ENCODE measurements at places on chromosomes 7 and 10.

GRCh38 chr7:107982918-107983389 lies 20.0 kb downstream of the LAMB1 start:
- no peak for DNase-seq

DNA sequence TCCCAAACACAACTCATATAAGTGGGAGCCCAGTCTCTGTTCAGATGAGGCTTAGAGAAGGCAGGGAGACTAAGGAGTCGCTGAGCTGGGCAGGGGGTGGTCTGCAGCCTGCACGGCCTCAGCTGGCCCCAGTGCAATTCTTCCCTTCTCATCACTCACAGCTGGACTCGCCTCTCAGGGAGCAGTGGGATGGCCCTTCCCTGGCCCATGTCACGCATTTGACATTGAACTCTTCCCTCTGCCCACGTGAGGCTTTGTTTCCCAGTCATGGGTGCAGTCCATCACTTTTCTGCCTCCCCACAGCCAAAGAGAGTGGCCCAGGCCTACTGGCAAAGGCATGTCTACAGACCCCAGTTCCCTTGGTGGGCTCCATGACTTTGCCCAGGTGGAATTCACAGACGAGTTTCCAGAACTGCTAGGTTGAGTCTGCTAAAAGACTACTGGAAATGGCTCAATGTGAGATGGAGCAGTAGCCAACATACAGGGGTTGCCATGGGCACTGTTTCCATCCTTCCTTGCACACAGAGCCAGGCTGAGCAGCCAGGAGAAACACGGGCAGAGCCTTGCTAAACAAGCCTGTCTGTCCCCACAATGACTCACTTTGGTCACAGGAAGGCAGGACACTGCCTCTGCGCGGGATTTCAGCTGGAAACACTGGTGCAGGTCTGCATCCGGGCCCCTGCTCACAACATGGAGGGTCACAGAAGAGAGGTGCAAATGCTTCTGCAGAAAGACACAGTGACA lies 90.1 kb downstream of the OAT start:
- DNase-seq: no peak

GRCh38 chr7:159009951-159010350 lies 134.7 kb downstream of the VIPR2 start:
- no peak for DNase-seq

GRCh38 chr10:3813986-3814837 lies 29.2 kb upstream of the KLF6 start:
- no peak for DNase-seq

DNA sequence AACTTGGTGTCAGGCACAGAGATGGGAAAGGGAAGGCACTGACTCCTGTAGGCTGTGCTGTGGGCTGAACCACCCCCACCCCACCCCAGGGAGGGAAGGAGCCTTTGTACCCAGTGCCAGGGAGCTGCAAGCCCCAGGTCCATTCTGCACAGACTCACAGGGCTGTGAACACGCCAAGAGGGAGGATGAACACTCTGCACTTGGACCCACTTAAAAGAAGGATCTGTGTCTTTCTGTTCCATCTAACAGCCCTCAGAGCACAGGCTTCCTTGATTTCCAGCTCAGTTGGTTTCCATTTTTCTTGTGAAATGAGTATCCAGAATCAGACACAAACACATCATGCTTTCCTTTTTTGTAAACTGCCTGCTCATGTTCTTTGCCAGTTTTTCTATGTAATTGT lies 84.9 kb downstream of the GRB10 start:
- DNase-seq: no peak

- no peak for DNase-seq
Observed at GRCh38 chr7:139947021-139947420, 115.7 kb downstream of the PARP12 start.

- no peak for DNase-seq
Observed at GRCh38 chr7:119842337-119842736, 430.6 kb upstream of the KCND2 start.

- no peak for DNase-seq
Observed at GRCh38 chr7:100785878-100786277, 41.4 kb downstream of the EPHB4 start.

DNA sequence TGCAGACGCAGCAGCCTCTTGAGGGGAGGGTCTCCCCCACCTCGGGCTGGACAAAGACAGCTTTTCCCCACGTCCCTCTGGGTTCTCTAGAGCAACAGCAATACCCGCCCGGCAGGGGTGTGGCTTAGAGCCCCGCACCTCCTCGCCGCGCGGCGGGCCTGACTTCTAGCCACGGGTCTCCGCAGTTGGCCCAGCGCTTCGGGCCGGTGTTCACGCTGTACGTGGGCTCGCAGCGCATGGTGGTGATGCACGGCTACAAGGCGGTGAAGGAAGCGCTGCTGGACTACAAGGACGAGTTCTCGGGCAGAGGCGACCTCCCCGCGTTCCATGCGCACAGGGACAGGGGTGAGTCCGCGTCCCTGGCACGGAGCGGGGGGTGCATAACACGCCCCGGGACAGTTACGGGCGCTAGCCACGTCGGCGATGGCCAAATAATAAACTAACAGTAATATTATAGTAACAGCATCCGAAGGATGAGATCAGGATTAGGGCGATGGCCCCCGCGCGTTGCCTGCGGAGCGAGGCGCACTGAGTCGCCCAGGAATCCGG lies 1.2 kb downstream of the CYP2E1 start:
- DNase-seq: no peak

- DNase-seq: no peak
Observed at GRCh38 chr10:84900141-84900540, 571.8 kb downstream of the CCSER2 start.

GRCh38 chr10:94963901-94964300 lies 25.4 kb downstream of the CYP2C9 start:
- no peak for DNase-seq

DNA sequence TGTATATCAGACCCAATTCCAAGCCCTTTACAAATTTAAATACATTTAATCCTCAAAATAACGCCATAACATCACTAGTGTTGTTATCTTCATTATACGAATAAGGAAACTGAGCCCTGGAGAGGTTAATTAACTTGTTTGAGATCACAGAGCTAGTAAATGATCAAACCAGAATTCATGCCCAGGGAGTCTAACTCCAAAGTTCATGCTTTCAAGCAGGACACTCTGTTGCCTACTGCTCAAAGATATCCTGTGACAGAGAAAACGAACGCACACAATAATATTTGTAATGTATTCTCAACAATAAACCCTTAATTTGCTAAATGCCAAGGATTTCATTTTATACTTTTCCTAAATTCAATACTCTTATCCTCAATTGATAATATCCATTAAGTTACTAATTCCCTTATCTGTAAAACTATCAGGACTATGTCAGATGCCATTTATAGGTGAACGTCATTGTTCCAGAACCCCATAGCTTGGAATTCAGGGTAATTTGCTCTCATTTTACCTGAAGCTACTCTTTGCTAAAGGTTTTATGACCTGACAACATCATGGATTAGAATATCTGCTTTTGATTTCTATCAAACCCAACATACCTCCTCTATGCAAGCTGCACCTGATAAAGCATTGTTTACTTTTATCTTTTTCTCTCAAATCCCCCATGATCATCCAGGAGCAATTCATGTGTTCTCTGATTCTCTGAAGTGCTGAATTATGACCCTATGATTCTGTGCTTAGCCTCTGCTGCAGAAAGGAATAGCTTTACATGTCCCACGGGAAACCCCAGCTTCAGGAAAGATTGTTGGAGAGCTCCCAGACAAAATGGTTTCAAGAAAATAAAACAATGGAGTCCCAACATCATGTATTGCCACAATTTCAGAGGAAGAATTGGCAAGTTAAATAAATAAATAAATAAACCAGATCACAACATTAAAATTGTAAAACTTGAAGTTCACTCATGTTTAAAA lies 150.2 kb upstream of the CDK1 start:
- no peak for DNase-seq

DNA sequence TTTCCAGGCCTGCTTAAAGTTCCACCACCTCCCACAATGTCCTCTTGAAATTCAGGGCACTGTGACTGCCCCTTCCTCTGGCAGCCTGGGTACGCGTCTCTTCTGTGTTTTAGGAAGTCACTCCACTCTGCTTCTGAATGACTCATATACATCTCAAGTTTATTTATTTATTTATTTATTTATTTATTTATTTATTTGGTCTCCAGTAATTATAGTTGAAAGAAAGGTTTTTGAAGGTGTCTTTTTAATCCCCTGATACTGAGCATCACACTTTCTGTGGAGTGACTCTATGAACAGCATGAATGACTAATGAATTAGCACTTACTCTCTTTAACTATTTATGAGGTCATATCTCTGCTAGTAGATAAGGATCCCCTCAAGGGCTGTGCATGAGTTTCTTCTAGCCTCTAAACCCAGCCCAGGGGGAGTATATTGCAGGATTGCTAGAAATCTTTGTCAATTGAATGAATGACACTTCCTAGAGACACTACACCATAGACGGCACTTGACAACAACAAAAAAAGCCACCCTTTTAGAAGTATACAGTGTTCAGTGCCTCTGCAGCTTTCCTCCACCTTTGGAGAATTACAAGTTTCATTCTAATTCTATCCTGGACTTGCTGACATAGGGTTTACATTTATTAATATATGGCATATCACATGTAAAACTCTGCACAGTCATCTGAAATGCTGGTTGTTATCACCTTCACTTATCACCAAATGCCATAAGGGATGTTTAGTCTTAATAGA lies 2.1 kb downstream of the MACC1 start:
- no peak for DNase-seq

GRCh38 chr10:130012129-130012528 lies 48.1 kb upstream of the EBF3 start:
- DNase-seq: no peak

DNA sequence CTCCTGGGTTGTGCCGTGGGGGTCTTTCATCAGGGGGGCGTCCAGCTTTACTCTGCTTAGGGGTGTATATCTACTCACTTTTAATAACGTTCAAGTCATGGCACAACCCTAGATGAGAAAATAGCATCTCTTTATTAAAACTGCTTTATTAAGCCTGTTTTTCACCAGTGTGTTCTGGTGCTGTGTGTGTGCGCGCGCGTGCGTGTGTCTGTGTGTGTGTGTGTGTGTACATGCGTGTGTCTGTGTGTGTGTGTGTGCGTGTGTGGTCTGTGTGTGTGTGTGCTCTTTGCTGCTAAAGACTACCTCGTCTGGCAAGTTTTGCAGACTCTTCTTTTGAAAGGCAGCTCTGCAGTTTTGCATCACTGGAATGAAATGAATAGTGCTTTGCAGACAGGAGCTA lies 390.9 kb upstream of the MKI67 start:
- DNase-seq: no peak

GRCh38 chr10:47349941-47350371 lies 1.8 kb downstream of the RBP3 start:
- no peak for DNase-seq

- no peak for DNase-seq
Observed at GRCh38 chr10:77866598-77866997, 60.0 kb downstream of the DLG5 start.

GRCh38 chr10:131996466-131997365 lies 15.0 kb upstream of the BNIP3 start:
- DNase-seq: no peak

DNA sequence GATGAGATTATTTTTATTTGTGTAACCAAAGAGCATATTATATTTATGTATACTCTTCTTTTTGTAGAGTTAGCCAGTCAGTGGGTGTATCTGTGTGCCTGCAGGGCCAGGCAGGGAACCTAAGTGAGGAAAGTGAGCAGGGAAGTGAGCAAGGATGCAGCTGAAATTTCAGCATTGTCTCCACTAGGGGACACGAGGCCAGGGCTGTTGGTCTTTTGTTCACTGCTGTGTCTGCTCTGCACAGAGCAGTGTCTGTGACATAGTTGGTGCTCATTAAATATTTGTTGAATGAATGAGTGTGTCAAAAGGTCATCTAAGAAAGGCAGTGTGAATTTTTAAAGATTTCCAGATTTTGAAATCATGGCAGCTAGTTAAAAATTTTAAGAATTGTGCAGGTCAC lies 51.8 kb downstream of the SUGCT start:
- DNase-seq: no peak

GRCh38 chr10:63084690-63085382 lies 48.3 kb upstream of the NRBF2 start:
- DNase-seq: no peak

- DNase-seq: no peak
Observed at GRCh38 chr7:155590215-155591018, 44.1 kb upstream of the CNPY1 start.

DNA sequence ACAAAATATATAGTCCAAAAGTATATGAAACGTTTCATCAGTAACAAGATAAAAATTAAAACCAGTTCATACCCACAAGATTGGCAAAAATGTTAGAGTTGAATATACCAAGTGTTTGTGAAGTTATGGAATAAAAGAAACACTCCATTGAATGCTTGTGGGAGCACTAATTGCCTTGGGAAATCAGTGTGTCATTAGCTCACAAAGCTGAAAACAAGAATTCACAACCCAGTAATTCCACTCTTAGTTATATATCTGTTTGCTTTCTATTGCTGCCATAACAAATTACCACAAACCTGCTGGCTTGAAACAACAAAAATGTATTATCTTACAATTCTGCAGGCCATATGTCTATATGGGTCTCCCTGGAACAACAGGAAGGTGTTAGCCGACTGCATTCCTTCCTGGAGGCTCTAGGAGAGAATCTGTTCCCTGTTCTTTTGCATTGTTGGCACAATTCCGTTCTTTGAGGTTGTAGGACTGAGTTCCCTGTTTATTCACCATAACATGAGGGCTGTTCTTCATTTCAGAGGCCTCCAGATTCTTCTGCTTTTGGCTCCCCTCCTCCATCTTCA lies 45.7 kb downstream of the SEM1 start:
- no peak for DNase-seq

DNA sequence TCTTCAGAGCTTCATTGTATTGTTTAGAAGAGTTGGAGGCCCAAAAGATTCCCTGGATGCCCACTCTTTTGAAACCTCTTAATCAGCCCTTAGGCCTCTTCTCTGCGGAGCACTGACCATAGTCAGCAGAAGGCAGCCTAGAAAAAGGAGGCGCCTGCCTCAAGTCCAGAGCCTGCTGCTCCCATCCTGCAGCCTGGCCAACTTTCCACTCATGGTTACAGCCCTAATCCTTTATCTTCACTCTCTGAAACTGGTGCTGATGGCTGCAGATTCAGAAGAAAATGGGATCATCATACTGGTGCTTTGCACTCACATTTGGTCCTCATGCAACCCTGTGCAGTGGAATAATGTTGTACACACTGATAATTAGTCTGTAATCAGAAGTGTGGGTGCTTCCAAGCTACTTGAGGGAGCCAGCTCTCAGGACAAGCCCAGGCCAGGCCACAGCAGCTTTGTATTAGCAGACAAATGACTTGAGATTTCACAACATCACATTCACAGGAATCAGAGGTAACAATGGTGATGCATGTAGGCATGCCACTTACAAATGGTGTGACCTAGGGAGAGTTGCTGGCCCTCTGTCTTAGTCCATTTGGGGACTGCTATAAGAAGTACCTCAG lies 272.9 kb downstream of the GALNT17 start:
- DNase-seq: no peak

- DNase-seq: no peak
Observed at GRCh38 chr7:158291998-158292397, 295.6 kb downstream of the PTPRN2 start.

DNA sequence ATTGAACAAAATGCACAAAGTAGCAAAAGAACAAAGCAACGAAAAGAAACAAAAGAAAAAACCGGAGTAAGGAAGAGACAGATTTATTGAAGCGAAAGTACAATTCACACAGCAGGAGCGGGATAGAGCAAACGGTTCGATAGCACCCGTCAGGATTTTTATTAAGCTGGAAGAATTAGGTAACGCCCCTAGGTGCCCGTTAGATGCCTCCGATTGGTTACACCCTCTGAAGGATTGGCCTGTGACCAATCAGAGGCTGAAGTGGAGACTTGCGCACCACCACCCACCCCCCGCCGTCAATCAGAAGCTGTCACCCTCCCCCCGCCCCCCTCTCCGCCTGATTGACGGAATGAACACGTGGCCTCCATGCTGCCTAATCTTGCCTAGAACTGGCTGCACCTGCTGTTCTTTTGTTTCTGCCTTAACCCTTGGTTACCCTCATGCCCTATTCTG lies 16.8 kb downstream of the OCM2 start:
- DNase-seq: no peak

Measured in fibroblast of skin of left quadriceps (primary cell).